Activated CD4-positive, alpha-beta T cell treated with anti-CD3 and anti-CD28 coated beads for 1 hour (primary cell): ENCODE measurements at places on chromosomes 11 and 22.

GRCh38 chr11:60457576-60457975 lies 1.9 kb downstream of the MS4A1 start:
- no peak for DNase-seq

- DNase-seq, result no peak
These were observed 560.8 kb downstream of the ETS1 start for GRCh38 chr11:128026596-128026995.

GRCh38 chr11:119755356-119756071 lies 26.5 kb upstream of the NECTIN1 start:
- DNase-seq, result no peak

- no peak for DNase-seq
These were observed 10.0 kb downstream of the SMIM38 start for GRCh38 chr11:69165775-69166174.

DNA sequence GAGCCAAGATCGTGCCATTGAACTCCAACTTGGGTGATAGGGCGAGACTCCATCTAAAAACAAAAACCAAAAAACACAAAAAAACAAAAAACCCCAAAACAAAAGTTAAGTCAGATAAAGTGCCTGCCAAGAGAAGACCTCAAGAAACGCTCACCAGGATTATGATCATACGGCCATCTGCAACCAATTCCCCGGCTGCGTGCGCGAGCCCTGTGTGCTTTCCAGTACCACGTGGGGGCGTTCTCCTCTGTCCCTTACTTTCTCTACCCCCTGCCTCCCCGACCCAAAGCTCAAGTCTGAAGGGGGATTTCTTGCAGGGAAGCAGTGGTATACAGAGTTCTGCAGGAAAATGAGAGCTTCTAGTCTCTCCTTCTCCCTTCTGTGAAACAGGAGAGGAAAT lies 10.5 kb upstream of the RPS19BP1 start:
- no peak for DNase-seq

- no peak for DNase-seq
These were observed 73.9 kb downstream of the SGSM3 start for GRCh38 chr22:40444178-40444831.

- no peak for DNase-seq
These were observed 145.1 kb downstream of the ATXN10 start for GRCh38 chr22:45816776-45817175.

- DNase-seq, result no peak
These were observed 35.3 kb upstream of the GNB1L start for GRCh38 chr22:19889951-19890350.

GRCh38 chr22:24315367-24315966 lies 44.8 kb downstream of the SPECC1L start:
- DNase-seq, result no peak

DNA sequence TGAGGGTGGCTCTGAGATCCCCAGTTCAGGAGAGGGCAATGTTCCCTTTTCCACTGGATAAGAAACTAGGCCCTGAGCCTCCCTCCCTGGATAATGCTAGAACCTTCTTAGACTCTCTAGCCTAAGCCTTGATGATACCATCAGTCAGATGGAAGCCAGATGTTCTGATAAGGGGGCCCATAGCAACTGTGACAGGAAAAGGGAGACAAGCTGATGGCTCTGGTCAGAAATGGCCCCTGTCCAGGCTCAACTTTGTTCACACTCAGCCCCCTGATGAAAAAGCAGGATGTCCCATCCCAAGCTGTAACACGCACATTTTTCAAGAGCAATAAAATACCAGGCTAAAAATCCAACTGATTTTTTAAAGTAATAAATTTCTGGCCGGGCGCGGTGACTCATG lies 7.2 kb upstream of the OAF start:
- no peak for DNase-seq

DNA sequence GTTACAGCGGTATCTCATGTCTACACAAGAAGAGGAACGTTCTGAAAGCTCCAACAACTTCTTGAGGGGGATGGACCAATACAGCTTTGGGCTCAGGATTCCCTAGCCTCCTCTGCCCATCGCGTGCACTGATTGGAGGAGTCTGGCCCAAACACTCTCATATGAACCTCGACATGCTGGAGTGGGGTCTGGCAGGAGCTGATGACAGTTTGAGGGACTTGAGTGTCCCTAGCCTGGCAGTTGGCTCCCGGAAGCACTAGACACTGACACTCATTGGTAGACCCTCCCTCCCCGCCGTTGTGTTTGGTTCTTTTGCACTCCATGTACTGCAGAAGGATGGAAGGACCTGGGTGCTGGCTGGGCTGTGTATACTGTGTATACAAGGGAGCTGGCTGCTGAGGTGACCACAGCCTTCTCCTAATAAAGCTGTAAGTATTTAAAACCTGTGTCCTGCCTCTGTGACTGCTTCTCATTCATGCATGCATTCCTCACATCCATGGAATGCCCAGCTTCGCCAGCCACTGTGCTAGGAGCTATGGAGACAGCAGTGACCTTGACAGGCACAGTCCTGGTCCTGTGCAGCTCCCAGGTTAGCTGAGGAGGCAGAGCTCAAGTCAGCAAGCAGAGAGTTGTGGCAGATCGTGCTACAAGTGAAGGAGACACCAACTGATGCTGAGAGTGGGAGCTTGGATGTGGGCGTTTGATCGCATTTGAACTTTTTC lies 27.9 kb downstream of the ADAMTS15 start:
- DNase-seq, result no peak

DNA sequence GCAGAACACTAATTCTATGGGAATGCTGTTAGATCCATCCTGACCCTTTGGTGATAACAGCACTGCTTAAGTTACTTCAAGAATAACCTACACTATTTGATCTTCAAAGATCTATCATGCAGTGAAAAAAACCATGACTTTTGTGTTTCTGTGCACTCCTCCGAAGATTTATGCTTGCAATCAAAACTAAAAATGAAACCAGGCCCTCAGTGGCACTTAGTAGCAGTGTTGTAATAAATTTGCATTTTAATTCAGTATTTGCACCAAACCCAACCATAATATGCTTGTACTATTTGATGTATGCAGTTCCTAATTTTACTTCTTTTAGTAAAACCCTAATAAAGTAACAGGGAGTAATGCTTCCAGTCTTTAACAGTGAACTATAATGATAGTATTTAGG lies 130.7 kb downstream of the SOX6 start:
- no peak for DNase-seq

DNA sequence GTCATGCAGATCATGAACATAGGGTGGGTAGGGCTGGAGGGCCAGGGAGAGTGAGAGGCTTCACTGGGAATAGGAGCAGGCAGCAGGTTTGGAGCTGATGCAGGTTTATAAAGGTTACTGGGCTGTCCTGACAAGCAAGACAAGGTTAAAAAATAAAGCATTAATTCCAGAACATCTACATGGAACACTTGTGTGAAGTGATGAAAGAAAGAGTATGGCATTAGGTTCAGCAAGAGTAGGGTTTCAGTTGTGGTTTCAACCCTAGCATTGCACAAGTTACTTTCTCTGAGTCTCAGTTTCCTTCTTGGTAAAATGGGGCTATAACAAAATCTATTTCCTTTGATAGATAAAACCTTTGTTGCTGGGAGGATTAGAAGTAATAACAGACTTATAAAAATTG lies 114.6 kb upstream of the SESN3 start:
- no peak for DNase-seq

- DNase-seq, result no peak
These were observed 128.7 kb upstream of the TOP3B start for GRCh38 chr22:22111267-22111751.

GRCh38 chr11:6531267-6531752 lies 34.2 kb downstream of the DNHD1 start:
- DNase-seq, result no peak

DNA sequence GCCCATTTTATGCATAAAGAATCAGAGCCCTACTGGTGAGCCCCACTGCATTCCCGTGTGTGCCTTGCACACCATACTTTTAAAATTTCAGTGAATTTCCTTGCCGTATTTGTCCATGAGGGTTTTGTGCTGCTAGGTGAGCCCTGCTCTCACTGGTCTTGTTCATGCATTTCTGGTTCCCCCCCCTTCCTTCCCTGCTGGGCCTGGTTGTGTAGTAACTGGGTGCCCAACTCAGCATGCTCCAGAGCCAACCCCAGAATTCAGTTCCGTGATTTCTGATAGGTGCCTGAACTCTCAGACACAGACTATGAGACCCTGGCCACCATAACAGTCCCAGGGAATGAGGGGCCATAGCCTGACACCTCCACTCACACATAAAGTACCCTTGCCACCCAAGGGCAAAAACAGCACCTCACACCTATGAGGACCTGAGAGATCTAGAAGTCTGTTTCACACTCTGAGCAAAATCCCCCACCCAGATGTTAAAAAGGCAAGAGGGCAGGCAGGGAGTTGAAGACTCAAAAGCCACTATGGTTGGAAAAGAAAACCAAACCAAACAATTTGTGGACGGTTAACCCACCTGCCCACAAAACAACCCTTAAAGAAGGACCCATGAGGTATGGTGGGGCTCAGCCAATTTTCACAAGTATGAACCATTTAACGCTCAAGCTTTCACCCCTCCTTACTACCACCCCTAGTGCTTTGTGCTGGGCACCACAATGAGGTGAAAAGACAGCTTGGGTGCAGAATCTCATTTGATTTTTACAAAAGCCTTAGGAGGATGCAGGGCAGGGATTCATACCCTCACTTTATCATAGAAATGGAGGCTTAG lies 16.8 kb upstream of the IL10RA start:
- DNase-seq, result no peak

GRCh38 chr11:6249770-6250555 lies 9.7 kb upstream of the CCKBR start:
- DNase-seq, result no peak

DNA sequence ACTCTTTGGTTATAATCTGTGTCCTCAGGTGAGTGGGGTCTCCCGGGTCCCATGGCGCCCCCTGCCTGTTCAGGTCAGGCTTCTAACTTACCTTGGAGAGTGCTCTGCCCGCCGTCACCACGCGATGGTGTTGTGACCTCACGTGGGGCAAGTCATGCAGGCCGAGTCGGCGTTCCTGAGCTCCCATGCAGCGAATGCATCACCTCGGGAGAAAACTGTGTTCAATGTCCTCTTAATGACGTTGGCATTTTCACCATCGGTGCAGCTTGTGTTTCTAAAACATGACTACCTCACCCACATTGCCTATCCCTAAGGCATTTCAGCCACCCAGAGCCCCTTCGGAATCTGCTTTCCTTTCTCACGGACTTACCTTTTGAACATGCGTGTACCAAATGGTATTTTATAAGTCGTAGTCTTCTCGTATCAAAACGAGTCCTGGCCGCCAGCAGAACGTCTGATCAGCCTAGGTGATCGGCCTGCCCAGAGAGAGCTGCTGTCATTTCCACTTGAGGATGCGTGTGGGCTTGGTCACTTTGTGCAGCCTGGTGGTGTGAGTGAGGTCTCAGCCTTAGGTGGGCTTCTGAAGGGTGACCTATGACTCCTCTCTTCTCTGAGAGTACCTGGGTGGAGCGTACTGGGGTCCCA lies 64.8 kb downstream of the TBC1D22A start:
- no peak for DNase-seq

DNA sequence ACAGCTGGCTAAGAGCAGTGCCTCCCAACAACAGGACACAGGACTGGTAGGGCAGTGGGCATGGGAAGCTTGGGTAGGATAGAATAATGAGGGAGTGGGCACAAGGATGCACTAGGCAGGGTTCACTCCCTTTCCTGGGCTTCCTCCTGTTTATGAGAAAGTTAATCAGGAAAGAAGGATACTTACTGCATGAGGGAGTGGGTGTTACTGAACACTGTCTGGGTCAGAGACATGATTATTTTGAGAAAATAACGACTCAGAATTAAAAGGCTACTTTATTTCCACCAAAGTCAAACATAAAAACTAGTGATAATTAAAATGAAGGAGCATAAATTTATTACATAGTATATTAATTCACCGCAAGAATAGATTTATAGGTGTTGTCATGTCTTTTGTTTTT lies 35.8 kb downstream of the NCAM1 start:
- DNase-seq, result no peak

DNA sequence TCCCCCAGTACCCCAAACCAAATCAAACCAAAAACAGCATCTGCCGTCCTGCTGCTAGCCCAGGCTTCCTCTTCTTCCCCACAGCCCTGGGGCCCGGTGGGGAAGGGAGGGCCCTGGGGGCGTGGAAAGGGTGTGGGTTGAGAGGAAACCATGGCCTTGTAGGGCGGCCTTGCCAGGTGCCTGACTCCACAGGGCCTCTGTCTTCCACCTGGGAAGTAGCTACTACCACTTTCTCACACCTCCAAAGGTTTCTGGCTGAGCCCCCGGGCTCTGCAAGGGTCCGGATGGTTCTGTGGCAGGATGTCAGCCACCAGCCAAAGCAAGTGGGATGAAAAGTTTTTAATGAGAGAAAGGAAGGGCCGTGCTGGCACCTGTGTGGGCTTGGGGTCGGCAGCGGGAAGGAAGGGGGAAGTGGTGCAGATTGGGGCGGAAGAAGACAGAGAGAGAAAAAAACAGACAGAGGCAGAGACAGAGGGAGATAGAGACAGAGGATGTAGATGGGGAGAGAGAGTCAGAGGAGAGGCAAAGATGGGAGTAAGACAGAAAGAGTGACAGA lies 10.5 kb downstream of the TPST2 start:
- peak; percentile 29 for DNase-seq

DNA sequence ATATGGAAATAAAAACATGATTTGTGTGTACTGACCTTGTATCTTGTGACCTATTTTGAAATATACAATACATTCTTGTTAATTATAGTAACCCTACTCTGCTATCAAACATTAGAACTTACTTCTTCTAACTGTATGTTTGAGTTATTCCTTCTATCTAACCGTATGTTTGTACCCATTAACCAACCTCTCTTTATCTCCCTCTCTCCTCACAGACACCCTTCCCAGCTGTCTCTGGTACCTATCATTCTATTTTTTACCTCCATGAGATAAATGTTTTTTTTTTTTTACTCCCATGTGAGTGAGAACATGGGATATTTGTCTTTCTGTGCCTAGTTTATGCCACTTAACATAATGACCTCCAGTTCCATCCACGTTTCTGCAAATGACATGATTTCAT lies 128.7 kb downstream of the DDX10 start:
- DNase-seq, result no peak

- DNase-seq, result no peak
These were observed 70.5 kb downstream of the LUZP2 start for GRCh38 chr11:24567380-24567779.

DNA sequence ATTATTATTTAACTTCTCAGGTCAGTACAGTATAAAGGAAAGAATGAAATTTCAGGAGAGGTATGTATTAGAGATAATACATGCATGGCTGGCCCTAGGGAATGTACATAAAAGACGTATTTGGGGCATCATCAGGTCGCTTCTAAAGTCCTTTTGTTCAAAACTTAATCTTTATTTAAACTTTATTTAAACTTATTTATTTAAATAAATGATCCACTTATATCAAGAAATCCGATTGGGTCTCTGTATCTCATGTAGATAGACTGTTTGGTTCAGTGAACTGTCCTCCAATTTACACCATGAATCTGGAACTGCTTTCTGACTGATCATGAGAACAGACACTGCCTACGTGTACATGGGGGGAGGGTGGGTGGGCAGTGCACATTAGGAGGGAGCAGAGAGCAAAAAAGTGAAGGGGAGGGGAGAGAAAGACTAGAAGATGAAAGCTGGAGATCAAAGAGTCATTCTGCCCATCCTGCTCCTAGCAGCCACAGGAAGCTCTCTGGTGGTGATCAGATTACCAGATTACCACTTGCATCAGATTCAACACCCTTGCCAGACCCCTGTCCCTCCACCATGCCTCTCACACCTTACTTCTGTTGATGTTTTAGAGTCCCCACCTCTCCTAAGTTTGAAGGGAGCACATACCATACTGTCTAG lies 92.1 kb upstream of the MTMR2 start:
- DNase-seq, result no peak
